ENCODE measurements at places on chromosomes 12 and 14. TPM values are rescaled to one million over a fixed set of nuclear protein-coding genes. Genes with fewer than 3 reads are reported as not detected.
A peak's percentile ranks its signal among the peaks of the same experiment; 100 is the strongest.

DNA sequence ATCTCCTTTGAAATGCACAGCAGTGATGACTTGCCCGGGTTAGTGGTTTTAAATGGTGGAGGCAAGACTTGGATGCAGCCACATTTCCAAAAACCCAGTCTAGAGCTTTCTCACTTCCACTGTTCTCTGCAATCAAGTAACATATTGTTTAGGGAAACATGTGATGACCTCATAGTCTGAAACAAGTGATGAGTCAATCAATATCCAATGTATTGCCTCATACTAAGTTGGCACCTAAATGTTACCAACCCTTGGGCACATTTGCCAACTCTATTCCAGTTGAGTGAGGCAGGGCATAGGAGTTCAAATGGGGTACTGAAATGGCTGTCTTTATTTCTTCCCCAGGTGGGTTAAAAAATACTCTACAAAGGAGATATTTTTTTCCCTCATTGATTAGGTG is 1105.4 kb downstream of the VRK1 start:
- no peaks in the 10 kb centered on the region for H3K4me1 ChIP-seq
- no peaks in the 10 kb centered on the region for H3K36me3 ChIP-seq
- no peak overlapping the region for H3K4me3 ChIP-seq
- no peak for DNase-seq

DNA sequence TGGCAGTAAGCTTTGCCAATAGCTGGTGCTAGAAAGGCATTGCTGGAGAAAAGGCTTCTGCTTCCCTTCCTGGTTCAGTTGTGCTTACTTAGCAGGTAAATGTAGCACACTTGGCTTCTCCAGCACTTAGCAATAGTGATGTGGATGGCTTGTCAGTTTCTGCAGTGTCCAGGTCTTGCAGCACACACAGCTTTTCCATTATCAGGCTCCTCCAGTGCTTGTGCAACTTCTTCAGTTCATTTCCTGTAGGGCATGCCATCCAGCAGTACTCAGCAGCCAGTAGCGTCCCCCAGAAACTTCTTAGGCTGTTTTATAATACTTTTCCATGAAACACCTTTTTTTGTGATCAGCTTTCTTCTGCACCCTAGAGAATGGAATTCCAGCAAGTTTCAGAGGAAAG is 154.6 kb downstream of the SLC6A15 start:
- no peaks in the 10 kb centered on the region for H3K27me3 ChIP-seq
- no peak for DNase-seq
- H3K4me3 ChIP-seq: no peak overlapping the region
- H3K27ac ChIP-seq: no peak overlapping the region
- no peaks in the 10 kb centered on the region for H3K4me1 ChIP-seq

Gene CACNA2D4
- total RNA-seq: not detected

DNA sequence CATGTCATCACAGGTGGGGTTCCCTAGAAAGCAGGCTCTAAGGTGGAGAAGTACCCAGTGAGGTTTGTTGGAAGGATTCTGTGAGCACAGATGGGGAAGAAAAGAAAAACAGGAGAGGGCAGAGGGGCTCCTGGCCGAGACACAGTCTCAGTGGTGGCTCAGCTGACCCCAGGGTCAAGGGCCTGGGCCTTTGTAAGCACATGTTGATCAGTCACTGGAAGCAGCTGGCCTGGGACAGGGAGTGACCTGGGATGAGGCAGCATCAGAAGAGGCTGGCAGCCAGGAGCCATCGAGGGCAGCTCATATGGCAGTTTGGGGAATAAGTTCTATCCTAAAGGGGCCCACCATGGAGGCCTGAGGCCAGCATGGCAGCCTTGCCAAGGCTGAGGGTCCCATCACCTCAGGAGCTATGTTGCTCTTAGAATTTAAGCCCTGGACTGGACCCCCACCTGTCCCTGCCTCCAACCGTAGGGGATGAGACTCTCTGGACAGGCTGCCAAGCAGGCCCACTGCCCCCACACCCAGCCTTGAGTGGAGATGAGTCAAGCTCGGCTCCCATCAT is 6.3 kb upstream of the TMEM179 start:
- H3K4me1 ChIP-seq: peaks cover under 1% of the 10 kb centered on the region
- no peak for DNase-seq
- no peak overlapping the region for H3K4me3 ChIP-seq
- H3K27me3 ChIP-seq: peaks cover 2% of the 10 kb centered on the region
- no peak overlapping the region for H3K27ac ChIP-seq
- H3K36me3 ChIP-seq: no peaks in the 10 kb centered on the region

Gene FLVCR2
- total RNA-seq: 3.3 TPM

DNA sequence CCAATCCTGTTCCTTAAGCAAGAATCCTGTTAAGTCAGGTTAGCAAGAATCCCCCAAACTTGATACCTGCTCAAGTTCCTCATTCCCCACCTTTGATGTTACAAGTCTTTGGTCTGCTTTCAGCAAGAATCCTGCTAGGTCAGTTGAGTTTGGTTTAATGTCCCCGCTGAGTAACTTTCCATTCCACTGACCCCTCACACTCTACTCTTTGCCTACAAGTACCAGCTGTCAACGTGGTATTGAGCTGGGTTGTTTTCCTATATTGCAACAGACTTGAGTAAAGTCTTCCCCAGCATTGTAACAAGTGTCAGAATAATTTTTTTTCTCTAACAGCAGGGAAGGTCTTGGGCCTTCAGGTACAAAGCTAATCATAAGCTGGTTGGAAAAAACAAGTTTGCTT is 6.3 kb downstream of the PPM1H start:
- H3K27ac ChIP-seq: no peak overlapping the region
- peak; percentile 42 for DNase-seq
- H3K4me3 ChIP-seq: no peak overlapping the region
- H3K4me1 ChIP-seq: peaks cover 52% of the 10 kb centered on the region
- H3K36me3 ChIP-seq: no peaks in the 10 kb centered on the region

- no peak overlapping the region for H3K27ac ChIP-seq
- DNase-seq: no peak
- H3K27me3 ChIP-seq: no peaks in the 10 kb centered on the region
- no peak overlapping the region for H3K4me3 ChIP-seq
Observed at GRCh38 chr12:28883406-28883997, 265.6 kb upstream of the FAR2 start.

- no peak overlapping the region for H3K4me3 ChIP-seq
- no peaks in the 10 kb centered on the region for H3K36me3 ChIP-seq
- H3K4me1 ChIP-seq: 0 out of 2 replicates have a peak, but pooled peaks cover 5% of the 10 kb centered on the region
- no peak overlapping the region for H3K27ac ChIP-seq
- DNase-seq: peak; percentile 68
Observed at GRCh38 chr14:20757965-20758364, 10.2 kb upstream of the EDDM3B start.

Gene PHLDA1
- total RNA-seq: 19.3 TPM

GRCh38 chr14:105433161-105433605 is 13.6 kb downstream of the MTA1 start:
- no peak for DNase-seq
- H3K4me3 ChIP-seq: no peak overlapping the region
- peak overlapping the region; percentile 59 for H3K27ac ChIP-seq

Measured in GM23338 (cell line).